Cardiac muscle cell (in vitro differentiated cells and primary cell): ENCODE measurements at places on chromosomes 5 and 9.

DNA sequence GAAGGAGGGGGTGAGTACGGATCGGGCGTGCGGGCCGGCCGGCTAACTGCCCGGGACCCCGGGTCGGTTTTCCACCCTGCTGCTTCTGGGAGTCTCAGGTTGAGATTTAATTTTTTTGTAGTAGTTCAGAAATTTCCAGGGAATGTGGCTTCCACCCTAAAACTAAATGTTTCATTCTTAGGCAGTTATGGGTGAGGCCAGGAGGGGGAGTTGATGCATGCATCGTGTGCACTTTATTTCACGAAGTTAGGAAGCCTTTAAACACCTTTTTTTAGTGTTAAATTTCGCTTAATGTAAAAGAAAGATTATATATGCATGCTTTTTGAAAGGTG, 905 bp downstream of the CDK9 start:
- H3K27me3 ChIP-seq = no peaks in the 10 kb centered on the region
- H3K27ac ChIP-seq = peak overlapping the region; percentile 95
- H3K4me1 ChIP-seq = peaks cover 4% of the 10 kb centered on the region
- H3K36me3 ChIP-seq = peaks cover 42% of the 10 kb centered on the region

GRCh38 chr9:98146101-98146991, 27.3 kb upstream of the TRIM14 start:
- DNase-seq = no peak
- no peaks in the 10 kb centered on the region for H3K4me1 ChIP-seq
- H3K4me3 ChIP-seq = no peak overlapping the region
- H3K27me3 ChIP-seq = no peaks in the 10 kb centered on the region

DNA sequence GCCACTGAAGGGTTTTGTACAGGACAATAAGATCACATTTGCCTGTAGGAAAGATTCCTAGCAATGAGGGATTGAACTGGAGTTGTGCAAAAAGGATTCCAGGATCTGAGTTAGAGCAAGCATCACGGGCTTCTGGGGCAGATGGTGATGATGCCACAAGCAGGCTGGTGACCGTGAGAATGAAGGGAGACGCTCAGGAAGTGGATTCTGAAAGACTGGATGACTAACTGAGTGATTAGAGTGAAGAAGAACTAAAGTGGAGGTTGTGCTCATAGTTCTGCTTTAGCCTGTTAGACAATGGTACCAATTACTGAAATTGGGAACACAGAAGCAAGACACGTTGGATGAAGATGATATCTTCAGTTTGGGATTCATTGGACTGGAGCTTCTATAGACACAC, 168.2 kb downstream of the CD180 start:
- DNase-seq = no peak
- peaks cover 44% of the 10 kb centered on the region for H3K4me1 ChIP-seq
- no peaks in the 10 kb centered on the region for H3K27me3 ChIP-seq
- no peaks in the 10 kb centered on the region for H3K36me3 ChIP-seq
- H3K27ac ChIP-seq = no peak overlapping the region

GRCh38 chr5:38184627-38185026, 73.7 kb upstream of the EGFLAM start:
- no peak for DNase-seq
- no peak overlapping the region for H3K27ac ChIP-seq
- no peaks in the 10 kb centered on the region for H3K36me3 ChIP-seq
- H3K4me1 ChIP-seq = no peaks in the 10 kb centered on the region
- H3K27me3 ChIP-seq = no peaks in the 10 kb centered on the region
- H3K4me3 ChIP-seq = no peak overlapping the region

DNA sequence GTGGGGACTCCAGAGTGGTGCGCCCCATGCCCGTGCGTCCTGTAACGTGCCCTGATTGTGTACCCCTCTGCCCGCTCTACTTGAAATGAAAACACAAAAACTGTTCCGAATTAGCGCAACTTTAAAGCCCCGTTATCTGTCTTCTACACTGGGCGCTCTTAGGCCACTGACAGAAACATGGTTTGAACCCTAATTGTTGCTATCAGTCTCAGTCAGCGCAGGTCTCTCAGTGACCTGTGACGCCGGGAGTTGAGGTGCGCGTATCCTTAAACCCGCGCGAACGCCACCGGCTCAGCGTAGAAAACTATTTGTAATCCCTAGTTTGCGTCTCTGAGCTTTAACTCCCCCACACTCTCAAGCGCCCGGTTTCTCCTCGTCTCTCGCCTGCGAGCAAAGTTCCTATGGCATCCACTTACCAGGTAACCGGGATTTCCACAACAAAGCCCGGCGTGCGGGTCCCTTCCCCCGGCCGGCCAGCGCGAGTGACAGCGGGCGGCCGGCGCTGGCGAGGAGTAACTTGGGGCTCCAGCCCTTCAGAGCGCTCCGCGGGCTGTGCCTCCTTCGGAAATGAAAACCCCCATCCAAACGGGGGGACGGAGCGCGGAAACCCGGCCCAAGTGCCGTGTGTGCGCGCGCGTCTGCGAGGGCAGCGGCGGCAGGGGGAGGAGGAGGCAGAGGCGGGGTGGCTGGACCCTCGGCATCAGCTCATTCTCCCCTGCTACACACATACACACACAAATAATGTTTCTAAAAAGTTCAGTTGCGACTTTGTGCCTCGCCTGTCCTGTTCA, 668 bp downstream of the GLIS3 start:
- peak; percentile 54 for DNase-seq
- no peak overlapping the region for H3K27ac ChIP-seq
- peaks cover 10% of the 10 kb centered on the region for H3K4me1 ChIP-seq
- H3K27me3 ChIP-seq = peaks cover 39% of the 10 kb centered on the region
- H3K4me3 ChIP-seq = peak overlapping the region; percentile 61

- DNase-seq = peak; percentile 44
- peaks cover 23% of the 10 kb centered on the region for H3K4me1 ChIP-seq
Observed at GRCh38 chr9:2469681-2470221, 151.8 kb upstream of the VLDLR start.

- no peak for DNase-seq
- H3K4me1 ChIP-seq = no peaks in the 10 kb centered on the region
- no peak overlapping the region for H3K27ac ChIP-seq
- H3K36me3 ChIP-seq = no peaks in the 10 kb centered on the region
- no peak overlapping the region for H3K4me3 ChIP-seq
Observed at GRCh38 chr9:758146-758545, 83.4 kb upstream of the DMRT1 start.

DNA sequence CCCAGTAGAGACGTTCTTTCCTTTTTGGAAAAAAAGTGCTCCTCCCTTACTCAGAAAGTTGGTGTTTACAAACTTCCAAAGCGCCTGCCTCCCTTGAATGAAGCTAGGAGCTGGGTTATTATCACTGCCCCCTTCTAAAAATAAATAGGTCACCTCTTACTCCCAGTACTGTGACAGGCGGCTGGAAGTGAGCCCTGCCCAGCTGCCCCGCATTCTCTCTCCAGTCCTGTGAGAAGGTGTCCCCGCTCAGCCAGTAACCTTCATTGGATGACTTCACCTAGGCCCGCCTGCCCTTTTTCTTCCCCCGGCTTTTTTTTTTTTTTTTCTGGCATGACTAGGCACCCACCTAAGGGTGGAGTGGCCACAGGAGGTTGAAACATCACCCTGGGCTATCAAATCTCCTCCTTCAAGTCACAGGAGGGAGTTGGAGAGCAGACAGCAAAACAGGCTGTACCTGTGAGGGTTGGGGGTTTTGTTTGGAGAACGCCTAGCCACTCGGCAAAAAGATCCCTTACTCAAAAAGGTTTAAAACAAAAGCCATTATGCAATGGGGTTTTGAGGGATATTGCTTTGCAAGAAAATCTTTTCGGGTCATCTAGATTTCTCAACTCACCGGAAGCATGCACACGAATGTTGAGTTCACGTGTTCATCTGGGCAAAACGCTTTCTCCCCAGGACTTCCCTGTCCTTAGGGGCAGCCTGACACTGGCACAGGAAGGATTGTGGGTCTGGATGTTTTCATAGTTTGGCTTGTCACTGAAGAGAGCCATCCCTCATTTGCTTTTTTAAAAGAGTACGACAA, 43.3 kb upstream of the ZNF622 start:
- peaks cover 21% of the 10 kb centered on the region for H3K4me1 ChIP-seq
- no peak for DNase-seq
- H3K27ac ChIP-seq = peak overlapping the region; percentile 90
- H3K4me3 ChIP-seq = peak overlapping the region; percentile 38
- H3K36me3 ChIP-seq = no peaks in the 10 kb centered on the region

GRCh38 chr9:127279717-127280285, 15.2 kb downstream of the GARNL3 start:
- no peaks in the 10 kb centered on the region for H3K27me3 ChIP-seq
- H3K27ac ChIP-seq = no peak overlapping the region
- no peak overlapping the region for H3K4me3 ChIP-seq
- H3K36me3 ChIP-seq = no peaks in the 10 kb centered on the region

DNA sequence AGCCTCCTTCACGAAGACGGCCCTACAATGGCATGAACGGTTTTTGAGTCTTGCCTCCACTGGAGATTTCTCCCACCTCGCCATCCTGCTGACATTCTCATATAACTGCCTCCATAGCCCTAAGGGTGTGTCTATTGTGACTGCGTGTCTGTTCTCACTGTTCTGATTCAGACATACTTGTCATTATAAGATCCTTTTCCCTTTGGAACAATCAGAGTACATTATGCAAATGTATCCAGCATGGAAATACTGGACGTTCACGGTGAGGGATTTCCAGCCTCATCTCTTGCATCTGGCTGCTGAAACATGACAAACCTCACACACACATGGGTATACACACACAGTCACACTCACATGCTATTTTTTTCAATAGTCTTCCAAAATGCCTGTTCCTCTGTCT, 402.1 kb downstream of the DIRAS2 start:
- no peaks in the 10 kb centered on the region for H3K4me1 ChIP-seq
- DNase-seq = no peak
- no peaks in the 10 kb centered on the region for H3K27me3 ChIP-seq

DNA sequence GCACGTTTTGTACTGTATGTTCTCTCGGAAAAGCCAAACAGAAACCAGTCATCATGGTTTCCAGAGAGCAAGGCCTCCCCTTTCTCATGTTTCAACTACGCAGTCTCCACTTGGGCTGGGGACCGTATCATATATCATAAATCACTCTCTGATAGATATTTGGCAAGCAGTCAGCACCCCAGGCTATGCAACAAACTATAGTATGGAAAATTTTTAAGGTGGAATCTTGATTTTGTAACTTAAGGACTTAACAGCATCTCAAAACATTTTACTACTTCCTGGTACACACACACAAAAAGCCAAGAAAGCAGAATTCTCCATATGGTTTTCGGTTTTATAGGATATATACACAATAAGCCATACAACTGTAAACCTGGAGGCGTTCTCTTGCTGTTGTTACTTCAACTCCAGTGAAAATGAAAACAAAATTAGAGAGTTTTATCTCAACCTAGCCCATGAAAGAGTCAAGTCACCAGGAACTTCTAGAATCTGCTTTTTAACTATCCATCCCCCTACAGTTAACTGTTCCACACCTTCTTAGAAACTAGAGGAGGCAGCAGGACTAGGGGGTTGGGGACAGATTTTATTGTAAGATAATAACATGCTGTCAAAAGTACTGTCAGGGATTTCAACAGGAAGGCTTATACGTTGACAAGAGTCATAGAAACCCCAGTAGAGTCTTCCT, 283.4 kb downstream of the NFIB start:
- no peaks in the 10 kb centered on the region for H3K27me3 ChIP-seq
- peaks cover 29% of the 10 kb centered on the region for H3K4me1 ChIP-seq
- peak overlapping the region; percentile 64 for H3K27ac ChIP-seq

- no peak overlapping the region for H3K4me3 ChIP-seq
- no peak for DNase-seq
- no peaks in the 10 kb centered on the region for H3K4me1 ChIP-seq
Observed at GRCh38 chr5:117434254-117434653, 859.6 kb upstream of the SEMA6A start.

DNA sequence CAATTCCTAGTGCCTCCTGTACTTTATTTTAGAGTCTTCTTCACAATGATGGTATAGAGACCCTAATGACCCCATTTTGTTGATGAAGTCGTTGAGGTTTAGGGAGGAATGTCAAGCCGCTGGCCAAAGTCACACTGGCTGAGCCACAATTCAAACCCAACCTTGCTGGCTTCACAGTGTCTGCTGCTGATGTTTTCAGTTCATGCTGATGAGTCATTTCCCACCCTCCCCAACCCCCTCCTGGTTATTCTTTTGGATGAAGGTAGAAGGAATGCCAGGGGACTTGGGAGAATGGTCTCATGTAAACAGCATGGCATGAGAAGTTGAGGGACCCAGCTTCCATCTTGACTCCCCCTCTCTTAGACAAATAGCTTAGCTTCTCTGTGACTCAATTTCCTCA, 68.6 kb downstream of the TMEM252 start:
- no peaks in the 10 kb centered on the region for H3K27me3 ChIP-seq
- peaks cover 15% of the 10 kb centered on the region for H3K4me1 ChIP-seq
- H3K36me3 ChIP-seq = no peaks in the 10 kb centered on the region
- no peak for DNase-seq
